Stimulated activated CD4-positive, alpha-beta T cell treated with anti-CD3 and anti-CD28 coated beads, Interleukin-15, amount 100 ng/mL, for 1 hour (primary cell): ENCODE measurements at places on chromosomes 4 and X.

DNA sequence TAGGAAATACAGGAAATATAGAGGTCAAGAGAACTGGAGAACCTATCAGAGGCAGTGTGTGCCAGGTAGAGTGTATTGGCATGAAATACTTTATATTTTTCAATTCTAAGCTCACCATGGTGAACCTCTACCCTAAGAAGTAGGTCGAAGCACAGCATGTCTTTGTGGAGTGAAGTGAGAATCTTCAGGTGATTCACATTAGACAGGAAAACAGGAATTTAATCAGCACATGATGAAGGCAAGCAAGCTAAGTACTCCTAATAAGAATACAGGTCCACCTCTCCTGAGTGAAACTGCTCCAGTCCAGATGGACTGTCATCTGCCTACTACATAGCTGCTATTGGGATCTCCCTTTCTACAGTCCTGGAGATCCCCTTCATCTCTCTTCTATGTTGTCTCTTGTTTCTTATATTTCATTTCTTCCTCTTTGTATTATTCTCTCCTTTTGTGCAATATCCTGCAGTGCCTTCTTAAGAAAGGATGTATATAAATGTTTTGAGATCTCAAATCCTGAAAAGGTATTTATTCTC lies 159.0 kb downstream of the LRBA start:
- DNase-seq = no peak

GRCh38 chrX:106725931-106726330 lies 570 bp upstream of the RNF128 start:
- no peak for DNase-seq

- no peak for DNase-seq
Observed at GRCh38 chrX:72201836-72202536, 20.4 kb downstream of the PIN4 start.

GRCh38 chr4:5828005-5828391 lies 64.9 kb downstream of the CRMP1 start:
- no peak for DNase-seq
